MCF 10A (cell line): ENCODE measurements at places on chromosomes 4 and X. TPM values are rescaled to one million over a fixed set of nuclear protein-coding genes. Genes with fewer than 3 reads are reported as not detected.

TBC1D25 gene
- total RNA-seq: 14.4 and 18.2 TPM in 2 replicates

ARHGEF9 gene
- 26.8 and 33.6 TPM in 2 replicates for total RNA-seq

VCX3A gene
- total RNA-seq: not detected in 2 replicates

PDLIM3 gene
- total RNA-seq: 0.22 and 0.30 TPM in 2 replicates

TMPRSS11F gene
- not detected in 2 replicates for total RNA-seq

BEND4 gene
- not detected in 2 replicates for total RNA-seq

DNA sequence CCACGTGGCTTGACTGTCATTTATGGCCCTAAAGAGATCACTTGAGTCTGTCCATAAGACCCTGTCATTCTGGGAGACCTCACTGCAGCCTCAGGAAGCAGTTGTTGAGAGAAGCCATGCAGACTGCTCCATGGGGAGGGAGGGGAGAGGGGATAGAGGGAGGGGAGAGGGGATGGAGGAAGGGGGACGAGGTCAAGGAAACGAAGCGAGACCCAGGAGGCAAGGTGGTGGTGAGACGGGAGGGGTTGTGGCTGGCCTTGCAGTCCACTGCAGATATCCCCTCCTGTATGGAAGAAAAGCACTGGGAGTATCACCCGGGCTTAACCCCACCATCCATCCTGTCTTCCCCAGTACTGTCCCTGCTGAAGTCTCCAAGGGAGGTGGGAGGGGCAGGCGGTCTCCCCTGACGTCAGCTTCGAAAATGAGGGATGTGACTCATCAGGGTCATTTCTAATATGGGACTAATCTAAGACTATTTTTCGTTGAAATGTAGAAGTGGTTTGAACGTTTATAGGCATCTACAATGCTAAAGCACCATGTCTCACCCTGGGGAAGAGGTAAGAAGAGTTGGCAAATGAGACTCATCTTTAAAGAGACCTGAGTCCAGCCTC is 5.6 kb downstream of the TMEM255A start:
- H3K36me3 ChIP-seq: no peaks in the 10 kb centered on the region
- DNase-seq: no peak
- H3K4me3 ChIP-seq: no peak overlapping the region
- no peak overlapping the region for H3K27ac ChIP-seq
- H3K4me1 ChIP-seq: no peaks in the 10 kb centered on the region

DNA sequence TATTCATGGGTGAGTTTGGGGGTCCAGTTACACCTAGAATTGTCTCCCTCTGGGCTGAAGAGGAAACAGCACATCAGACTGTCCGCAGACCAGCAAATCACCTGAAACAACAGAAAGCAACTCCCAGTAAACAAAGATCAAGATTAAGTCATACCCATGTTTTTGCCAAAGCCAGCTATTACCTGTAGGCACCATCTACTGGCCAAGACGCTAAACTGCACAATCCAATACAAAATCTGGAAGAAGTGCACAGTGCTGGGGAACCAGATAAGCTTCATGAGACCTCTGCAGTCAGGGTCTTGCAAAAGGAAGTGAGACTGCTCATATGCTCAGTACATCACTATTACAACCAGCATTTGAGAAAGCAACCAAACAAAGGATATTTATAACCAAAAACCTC is 157.5 kb upstream of the ITM2A start:
- no peaks in the 10 kb centered on the region for H3K36me3 ChIP-seq
- peak; percentile 25 for DNase-seq
- H3K4me3 ChIP-seq: no peak overlapping the region
- no peaks in the 10 kb centered on the region for H3K27me3 ChIP-seq

DNA sequence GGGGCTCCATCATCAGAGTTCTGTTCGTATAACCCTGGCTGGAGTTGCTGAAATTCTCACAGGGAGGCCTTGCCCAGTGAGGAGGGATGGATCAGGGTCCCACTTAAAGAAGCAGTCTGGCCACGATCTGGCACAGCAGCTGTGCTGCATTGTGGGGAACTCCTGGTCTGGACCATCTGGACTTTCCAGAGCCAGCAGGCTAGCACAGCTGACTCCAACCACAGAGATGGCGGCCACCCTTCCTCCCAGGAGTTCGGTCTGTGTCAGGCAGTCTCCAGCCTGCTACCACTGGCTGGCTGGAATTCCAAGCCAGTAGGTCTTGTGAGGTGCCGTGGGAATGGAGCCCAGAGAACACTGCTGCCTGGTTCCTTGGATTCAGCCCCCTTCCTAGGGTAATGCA is 62.0 kb downstream of the SLAIN2 start:
- no peak overlapping the region for H3K4me3 ChIP-seq
- peaks cover 20% of the 10 kb centered on the region for H3K36me3 ChIP-seq
- DNase-seq: no peak
- H3K27me3 ChIP-seq: no peaks in the 10 kb centered on the region

DNA sequence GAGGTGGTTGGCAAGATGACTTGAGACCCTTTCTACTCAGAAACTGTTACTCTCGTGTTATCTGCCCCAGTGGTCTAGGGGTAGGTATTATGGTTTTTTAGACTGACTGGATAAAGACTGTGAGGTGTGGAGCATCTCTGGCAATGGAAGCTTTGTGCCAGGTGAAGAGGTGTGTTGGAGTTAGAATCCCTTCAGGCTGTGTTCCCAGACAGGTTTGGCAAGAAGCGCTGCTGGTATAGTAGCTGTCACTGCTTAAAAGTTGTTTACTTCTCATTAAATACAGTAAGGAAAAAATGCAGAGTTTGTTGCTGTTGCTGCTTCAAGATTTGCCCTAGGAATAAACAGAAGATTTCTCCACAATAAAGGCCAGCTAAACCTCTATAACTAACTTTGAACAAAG is 35.3 kb downstream of the AREG start:
- peaks cover 8% of the 10 kb centered on the region for H3K4me1 ChIP-seq
- no peaks in the 10 kb centered on the region for H3K27me3 ChIP-seq
- H3K36me3 ChIP-seq: peaks cover 6% of the 10 kb centered on the region
- H3K4me3 ChIP-seq: no peak overlapping the region
- H3K27ac ChIP-seq: no peak overlapping the region

DNA sequence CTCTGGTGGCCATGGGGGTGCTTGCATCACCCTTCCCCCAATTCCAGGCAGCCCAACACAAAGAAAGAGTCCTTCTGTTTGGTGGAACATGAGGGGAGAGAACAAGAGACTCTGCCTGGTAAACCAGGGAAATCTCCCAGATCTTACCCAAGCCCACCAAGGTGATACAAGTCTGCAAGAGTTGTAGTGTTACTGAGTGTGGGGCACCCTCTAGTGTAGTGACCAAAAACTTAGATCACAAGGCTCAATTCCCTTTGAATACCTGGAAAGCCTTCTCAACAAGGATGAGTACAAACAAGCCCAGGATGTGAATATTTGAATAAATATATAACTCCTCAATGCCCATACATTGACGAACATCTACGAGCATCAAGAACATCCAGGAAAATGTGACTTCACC is 64.7 kb downstream of the IL13RA2 start:
- H3K27ac ChIP-seq: no peak overlapping the region
- no peak overlapping the region for H3K4me3 ChIP-seq
- no peaks in the 10 kb centered on the region for H3K4me1 ChIP-seq
- DNase-seq: no peak

DNA sequence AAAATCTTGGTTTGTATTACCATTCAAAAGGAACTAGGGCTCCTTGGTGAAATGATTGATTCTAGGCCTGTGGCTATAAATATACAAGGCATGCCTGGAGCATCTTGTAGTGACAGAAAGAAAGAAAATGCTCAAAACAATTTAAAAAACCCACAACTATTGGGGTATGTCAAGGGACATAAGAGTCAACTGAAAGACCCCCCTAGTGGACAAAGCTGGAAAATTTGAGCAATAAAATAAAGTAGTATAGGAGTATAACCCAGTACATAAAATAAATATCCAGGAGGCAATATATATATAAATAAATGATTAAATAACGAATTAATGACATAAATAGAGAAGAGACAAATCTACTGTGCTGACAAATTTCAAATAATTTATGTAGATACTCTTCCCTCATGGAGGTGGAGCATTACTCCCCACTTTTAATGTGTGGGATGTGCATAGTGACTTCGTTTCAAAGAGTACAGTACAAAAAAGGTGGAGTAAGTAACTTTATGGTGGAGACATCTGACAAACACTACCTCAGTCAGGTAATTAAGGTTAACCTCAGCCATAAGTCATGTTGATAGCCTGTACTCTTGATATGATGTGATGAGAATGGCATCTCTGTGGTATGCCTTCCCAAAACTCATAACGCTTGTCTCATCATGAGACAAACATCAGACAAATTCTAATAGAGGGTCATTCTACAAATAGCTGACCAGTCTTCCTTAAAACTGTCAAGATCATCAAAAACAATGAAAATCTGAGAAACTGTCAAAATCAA is 185.0 kb upstream of the GLRA2 start:
- H3K4me1 ChIP-seq: no peaks in the 10 kb centered on the region
- DNase-seq: no peak
- no peaks in the 10 kb centered on the region for H3K36me3 ChIP-seq

DNA sequence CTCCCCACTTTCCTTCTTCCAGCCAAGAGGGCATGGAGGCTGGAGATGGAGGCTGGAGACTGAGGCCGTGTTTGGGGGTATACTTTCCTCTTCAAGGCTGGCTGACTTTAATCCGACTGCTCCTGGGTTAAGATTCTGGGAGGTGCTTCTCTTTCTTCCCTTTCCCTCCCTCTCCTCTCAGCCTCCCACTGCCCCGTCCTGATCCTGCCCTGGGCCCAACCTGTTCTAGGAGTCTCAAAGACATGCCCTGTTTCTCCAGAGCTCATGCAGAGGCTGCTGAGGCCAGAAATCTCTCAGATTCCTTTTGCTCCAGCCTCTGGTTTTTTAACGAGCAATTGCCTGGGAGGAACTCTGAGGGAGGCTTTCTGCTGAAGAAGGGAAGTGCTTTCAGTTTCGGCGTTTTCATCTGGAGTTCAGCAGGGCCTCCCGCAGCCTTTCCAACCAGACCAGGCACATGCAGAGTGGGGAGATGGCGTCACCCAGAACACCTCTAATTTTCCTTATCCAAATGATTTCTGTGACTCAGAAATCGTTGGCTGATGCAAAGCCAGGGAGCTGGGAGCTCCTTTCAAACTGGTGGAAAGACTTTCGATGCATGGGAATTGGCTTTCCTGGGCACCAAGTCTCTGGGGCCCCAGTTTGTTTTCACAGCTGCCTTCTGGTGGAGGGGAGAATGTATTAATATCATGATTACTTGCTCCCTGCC is 34.5 kb upstream of the FAM9C start:
- H3K27ac ChIP-seq: no peak overlapping the region
- H3K4me1 ChIP-seq: no peaks in the 10 kb centered on the region
- DNase-seq: no peak
- H3K4me3 ChIP-seq: no peak overlapping the region

DNA sequence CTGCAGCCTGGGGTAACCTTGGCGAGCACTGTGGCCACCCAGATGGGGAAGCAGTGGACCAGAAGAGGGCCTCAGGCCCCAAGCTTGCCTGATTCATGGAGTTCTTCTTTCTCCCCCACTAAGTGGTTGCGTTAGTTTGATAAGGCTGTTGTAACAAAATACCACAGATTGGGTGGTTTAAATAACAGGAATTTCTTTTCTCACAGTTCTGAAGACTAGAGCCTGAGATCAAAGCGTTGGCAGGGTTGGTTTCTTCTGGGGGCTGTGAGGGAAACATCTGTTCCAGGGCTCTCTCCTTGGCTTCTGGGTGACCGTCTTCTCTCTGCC is 105.7 kb upstream of the GATB start:
- no peak for DNase-seq
- no peaks in the 10 kb centered on the region for H3K4me1 ChIP-seq
- H3K27me3 ChIP-seq: no peaks in the 10 kb centered on the region
- H3K4me3 ChIP-seq: no peak overlapping the region

DNA sequence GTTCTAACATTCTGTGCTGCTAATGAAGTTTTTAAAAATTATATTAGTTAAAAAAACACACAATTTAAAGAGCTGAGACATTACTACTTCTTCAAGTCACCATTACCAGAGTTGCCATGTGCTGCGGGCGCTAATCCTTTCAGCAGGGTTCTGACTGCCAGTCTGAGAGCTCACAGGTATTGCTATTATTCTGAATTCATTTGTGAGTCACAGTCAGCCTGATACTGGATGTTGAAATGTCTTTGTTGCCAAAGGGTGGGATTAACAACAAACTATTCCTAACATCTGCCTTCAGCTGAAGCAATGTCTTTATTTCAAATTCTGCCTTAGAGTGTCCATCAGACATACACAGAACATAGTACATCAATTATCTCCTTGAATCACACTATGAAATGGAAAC is 197.1 kb upstream of the FGF13 start:
- H3K27ac ChIP-seq: no peak overlapping the region
- H3K36me3 ChIP-seq: no peaks in the 10 kb centered on the region
- H3K27me3 ChIP-seq: no peaks in the 10 kb centered on the region
- H3K4me1 ChIP-seq: no peaks in the 10 kb centered on the region

- H3K4me1 ChIP-seq: no peaks in the 10 kb centered on the region
- no peaks in the 10 kb centered on the region for H3K36me3 ChIP-seq
- H3K27ac ChIP-seq: no peak overlapping the region
- H3K4me3 ChIP-seq: no peak overlapping the region
- H3K27me3 ChIP-seq: no peaks in the 10 kb centered on the region
Measured at GRCh38 chrX:153560000-153560399, 38.9 kb downstream of the CCNQ start.

DNA sequence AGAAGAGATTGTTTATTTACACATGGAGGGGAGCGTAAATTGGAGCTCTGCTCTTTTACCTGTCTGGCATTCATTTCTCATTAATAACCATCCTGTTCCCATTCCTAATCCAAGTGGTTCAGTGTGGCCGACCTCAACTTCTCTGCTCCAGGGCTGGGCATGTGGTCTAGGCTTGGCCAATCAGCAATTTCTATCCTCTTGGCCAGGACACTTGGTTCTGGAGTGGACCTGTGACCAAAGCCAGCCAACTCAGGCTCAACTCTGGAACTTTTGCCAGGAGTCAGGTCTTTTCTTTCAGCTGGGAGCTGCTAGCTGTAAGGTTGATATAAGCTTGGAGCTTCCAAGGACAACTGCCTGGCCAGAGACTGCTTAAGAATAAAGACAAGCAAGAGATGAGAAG is 15.6 kb upstream of the RASL11B start:
- H3K27ac ChIP-seq: no peak overlapping the region
- no peak for DNase-seq
- no peaks in the 10 kb centered on the region for H3K36me3 ChIP-seq
- no peak overlapping the region for H3K4me3 ChIP-seq

DNA sequence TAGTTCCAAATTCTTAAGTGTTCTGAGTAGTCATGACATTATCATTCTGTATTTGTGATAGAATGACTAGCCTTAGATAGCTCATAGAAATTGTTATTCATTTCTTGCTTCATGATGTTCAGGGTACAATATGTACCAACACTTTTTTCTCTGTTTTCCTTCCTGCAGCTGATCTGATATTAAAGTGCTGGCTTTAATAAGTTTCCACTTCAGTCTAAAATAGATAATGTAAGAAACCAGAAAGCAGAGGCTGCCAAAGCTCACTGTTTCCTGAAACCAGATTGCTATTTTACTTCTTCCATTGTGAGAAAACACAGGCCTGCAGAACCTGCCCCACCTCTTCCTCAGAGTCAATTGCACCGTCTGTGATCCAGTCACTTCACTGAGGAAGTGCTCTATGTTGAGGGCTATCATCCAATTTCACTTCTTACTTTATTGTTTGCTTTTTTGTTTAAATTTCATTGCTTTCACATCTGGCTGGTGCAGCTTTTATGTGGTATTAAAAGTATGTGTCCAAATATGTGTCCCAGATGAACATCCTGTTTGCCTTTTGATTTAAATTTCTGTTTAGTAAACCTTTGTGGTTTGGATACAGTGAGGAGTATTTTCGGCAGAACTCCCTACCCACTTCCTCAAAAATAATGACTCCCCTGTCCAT is 652.1 kb downstream of the ANKRD50 start:
- no peaks in the 10 kb centered on the region for H3K36me3 ChIP-seq
- H3K4me1 ChIP-seq: peaks cover 13% of the 10 kb centered on the region
- H3K27ac ChIP-seq: peak overlapping the region; percentile 99
- no peaks in the 10 kb centered on the region for H3K27me3 ChIP-seq
